ENCODE measurements at places on chromosomes 1 and 21. TPM values are rescaled to one million over a fixed set of nuclear protein-coding genes. Genes with fewer than 3 reads are reported as not detected.

Gene PRDM16
- total RNA-seq, result not detected

Gene CD1B
- total RNA-seq, result not detected

Gene OLFML2B
- 38.4 TPM for total RNA-seq

Gene PLPPR5
- total RNA-seq, result 0.76 TPM

Gene NPPB
- total RNA-seq, result not detected

Gene DOCK7
- total RNA-seq, result 45.5 TPM

Gene KRTAP11-1
- total RNA-seq, result not detected

Gene GRHL3
- total RNA-seq, result 0.15 TPM

Gene CD1C
- total RNA-seq, result 1.9 TPM

Gene AGTRAP
- 34.7 TPM for total RNA-seq

Gene FMO3
- 0.14 TPM for total RNA-seq

Gene FCAMR
- total RNA-seq, result not detected

Gene DYRK3
- 16.5 TPM for total RNA-seq

Gene SPRR4
- total RNA-seq, result not detected

Gene FCRL6
- total RNA-seq, result 0.21 TPM

Gene TIE1
- 64.2 TPM for total RNA-seq

Gene HRNR
- total RNA-seq, result not detected

Gene ASPM
- total RNA-seq, result under 0.01 TPM

Gene APCS
- total RNA-seq, result not detected

Gene TRPM2
- total RNA-seq, result 0.29 TPM

Gene HTR1D
- total RNA-seq, result not detected

Gene RHBDL2
- not detected for total RNA-seq

Gene LRRC8B
- 9.0 TPM for total RNA-seq

Gene TACSTD2
- total RNA-seq, result 24.8 TPM

Gene HSD3B1
- not detected for total RNA-seq

Gene DNAJC28
- 2.1 TPM for total RNA-seq
